ENCODE measurements at places on chromosomes 6 and 20.

GRCh38 chr6:111540681-111541025 is 57.6 kb upstream of the REV3L start:
- no peak for DNase-seq

DNA sequence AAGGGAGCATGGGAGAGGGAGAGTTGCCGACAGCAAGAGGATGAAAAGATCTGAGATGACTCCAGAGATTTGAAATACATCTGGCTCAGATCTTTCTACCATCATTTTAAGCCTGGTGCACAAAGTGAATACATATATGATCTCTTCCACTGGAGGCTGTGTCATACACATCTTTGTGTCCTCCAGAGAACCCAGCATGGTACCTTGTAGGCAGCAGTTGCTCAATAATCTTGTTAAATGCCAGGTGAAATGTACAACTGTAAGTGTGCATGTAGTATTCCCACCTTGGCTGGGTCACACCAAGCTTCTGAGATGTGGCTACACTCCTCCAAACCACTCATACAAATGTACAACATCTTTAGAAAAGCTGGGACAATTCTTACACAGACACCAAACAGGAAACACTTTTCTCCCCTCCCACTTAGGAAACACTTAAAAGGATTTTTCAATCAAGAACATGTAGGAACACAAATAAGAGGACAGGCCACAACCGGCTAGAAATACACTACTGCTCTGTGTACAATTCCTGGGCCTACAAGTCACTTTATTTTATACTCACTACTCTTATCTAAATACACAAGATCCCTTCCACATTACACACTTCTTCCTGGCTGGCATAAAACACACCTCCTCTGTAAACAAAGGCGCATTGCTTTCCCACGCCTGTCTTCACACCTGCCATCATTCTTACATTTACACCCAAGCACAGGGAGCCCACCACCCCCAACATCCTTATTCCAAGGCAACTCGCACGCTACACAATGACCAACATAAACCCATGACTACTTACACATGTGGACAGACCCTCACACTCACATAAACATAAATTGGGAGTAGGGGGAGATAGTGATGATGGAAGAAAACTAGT is 3.8 kb upstream of the IER3 start:
- DNase-seq, result peak; percentile 69

- DNase-seq, result no peak
Observed at GRCh38 chr6:25954756-25955155, 7.8 kb upstream of the TRIM38 start.

DNA sequence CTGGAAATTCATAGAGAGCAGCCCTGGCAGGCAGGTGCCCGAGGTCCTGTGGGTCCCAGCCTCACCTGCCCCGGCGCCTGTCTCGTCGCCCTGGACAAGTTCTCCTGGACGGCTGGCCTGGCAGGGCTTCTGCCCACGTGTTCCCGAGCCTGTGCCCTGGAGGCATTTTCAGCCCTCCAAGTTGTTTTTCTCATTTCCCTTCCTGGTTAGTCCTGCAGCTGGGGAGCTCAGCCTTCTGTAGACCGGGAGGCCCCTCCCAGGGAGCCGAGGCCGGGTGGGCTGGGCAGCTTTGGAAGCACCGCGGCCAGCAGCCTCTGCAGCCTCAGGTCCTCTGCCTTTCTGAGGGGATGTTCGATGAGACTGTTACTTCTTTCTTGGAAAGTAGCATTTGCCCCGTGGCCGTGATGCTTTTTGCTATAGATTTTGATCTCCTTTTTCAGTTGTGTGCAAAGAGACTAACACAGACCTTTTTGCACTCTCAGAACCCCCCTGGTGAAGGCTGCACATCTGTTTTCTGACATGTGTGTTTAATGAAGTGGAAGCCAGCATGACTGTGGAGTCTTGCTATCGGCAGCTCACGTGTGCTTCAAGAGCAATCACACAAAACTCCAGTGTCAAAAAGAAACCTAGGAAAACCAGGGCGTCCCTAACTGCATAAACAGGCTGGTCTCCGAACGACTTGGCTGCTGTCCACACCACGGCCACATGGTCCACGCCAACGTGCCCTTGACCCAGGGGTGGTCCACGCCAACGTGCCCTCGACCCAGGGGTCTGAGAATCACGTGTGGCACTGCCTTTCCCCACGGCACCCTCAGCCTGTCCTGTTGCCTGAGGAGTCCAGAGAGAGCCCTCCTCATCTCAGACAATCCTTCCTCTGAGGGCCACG is 207.5 kb downstream of the SMOC2 start:
- peak; percentile 32 for DNase-seq

DNA sequence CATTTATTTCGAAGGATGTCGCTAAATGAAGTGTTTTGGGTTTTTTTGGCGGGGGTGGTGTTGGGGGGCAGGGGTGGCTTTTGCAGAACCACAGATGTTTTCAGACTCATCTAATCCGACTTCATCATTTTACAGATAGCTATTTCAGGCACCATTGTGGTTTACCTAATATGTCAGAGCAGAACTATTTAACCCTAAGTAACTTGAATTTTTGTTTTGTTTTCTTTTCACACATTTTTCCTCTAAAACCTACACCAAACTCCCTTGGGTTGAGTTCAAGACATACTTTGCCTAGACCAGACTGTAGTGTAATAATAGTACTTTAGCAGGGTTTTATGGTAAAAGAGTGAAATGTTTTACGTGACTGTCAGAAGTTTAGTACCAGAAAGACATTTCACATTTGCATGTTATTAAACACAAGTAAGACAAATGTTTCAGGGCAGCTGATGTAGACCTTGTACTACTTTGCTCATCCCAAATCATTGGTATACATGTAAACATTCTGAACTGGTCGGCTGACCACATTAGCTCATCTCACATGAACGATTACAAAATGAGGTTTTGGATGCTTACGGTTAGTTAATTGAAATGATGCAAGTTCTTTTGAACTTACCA is 37.7 kb downstream of the MAP3K4 start:
- peak; percentile 36 for DNase-seq

DNA sequence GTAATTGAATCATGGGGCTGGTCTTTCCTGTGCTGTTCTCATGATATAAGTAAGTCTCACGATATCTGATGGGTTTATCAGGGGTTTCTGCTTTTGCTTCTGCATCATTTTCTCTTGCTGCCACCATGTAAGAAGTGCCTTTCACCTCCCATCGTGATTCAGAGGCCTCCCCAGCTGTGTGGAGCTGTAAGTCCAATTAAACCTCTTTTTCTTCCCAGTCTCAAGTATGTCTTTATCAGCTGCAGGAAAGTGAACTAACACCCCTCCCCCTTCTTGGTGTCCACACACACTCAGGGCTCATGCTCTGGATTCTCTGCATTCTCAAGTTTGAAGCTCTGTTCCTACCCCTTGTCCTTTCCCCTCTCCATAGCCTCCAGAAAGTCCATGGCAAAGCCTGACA is 107.1 kb downstream of the THBS2 start:
- no peak for DNase-seq

DNA sequence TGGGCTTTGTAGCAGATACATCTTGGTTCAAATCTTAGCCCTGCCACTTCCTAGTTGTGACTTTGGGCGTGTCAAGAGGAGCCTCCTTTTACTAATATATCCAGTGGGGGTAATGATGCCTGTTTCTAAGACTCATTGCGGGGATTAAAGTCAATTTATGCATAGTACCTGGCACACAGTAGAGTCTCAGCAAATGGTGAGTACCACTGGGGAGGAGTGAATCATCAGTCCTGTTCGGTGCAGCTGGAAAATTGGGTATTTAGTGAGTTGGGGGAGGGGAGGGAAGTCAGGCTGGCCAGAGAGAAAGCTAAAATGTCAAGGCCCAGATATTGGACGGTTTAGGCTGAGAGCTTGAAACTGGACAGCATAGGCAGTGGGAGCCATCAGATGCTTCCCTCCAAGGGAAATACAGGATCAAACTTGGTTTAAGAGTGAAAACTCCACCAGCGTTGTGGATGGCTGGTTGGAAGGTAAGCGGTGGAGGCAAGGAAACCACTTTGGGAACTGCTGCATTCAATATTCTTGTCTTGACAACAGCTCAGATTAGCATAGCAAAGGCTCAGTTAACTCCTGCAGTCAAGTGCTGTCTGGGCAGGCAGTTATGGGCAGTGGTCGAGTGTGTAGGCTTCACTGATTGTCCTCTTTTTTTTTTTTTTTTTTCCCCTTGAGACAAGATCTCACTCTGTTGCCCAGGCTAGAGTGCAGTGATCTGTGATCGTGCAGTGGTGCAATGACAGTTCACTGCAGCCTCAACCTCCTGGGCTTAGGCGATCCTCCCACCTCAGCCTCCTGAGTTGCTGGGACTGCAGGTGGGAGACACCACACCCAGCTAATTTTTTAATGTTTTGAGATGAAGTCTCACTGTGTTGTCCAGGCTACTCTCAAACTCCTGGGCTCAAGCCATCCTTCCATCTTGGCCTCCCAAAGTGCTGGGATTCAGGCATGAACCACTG is 12.9 kb downstream of the PPP1R16B start:
- DNase-seq, result no peak

- no peak for DNase-seq
Observed at GRCh38 chr6:116528780-116529179, 16.7 kb downstream of the TRAPPC3L start.

DNA sequence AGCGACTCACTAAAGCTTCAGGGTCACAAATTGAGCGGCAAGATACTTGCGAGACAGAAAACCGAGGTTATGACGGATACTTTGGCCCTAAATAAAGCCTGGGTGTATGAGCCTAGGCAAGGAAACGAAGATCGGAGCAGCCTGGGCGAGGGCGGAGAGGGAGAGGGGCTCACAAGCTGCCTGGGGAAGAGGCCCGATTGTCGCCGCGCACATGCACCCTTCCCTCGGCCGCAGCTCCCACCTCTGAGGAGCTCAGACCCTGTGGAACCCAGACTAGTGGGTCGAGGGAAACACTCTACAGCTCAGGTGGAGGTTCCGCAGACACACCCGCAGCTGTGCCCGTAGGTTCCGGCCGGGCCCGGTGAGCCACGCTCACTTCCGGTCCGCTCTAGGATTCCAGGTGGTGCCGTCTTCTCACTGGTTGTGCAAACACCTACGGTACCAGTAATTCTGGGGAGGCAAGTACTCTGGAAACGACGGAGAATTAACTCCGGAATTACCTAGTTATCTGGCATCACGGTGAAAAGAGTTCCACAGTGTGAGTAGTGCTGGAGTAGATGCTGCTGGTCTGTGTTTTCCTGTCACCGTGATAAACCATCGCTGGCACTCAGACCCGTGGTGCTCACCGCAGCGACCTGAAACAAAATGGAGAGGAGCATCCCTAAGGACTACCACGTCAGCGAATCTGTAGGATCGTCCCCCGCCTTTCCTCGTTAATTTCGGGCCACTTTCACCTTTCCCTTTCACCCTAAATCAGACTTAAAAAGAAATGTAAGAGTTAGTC is 61.5 kb downstream of the GPX5 start:
- DNase-seq, result peak; percentile 89

GRCh38 chr6:45915780-45916468 is 99.7 kb downstream of the CLIC5 start:
- no peak for DNase-seq

- DNase-seq, result no peak
Observed at GRCh38 chr6:1473166-1473565, 83.8 kb downstream of the FOXF2 start.

- DNase-seq, result no peak
Observed at GRCh38 chr20:519999-520398, 23.6 kb downstream of the CSNK2A1 start.

Measured in Daoy (cell line).